Panc1 (cell line): ENCODE measurements at places on chromosomes 4 and X.
A peak's percentile ranks its signal among the peaks of the same experiment; 100 is the strongest.

DNA sequence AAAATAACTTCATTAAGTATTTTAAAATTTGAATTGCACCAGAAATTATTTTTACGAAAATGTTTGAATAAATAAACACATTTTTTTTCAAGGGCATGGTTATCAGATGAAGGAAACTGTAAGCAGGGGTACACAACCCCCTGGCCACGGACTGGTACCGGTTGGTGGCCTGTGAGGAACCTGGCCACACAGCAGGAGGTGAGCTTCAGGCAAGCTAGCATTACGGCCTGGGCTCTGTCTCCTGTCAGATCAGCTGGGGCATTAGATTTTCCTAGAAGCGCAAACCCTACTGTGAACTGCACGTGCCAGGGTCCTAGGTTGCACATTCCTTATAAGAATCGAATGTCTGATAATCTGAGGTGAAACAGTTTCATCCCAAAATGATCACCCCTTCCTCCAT, 1499.7 kb upstream of the AGA start:
- DNase-seq = no peak

- DNase-seq = no peak
These were observed 288.2 kb downstream of the IL1RAPL2 start for GRCh38 chrX:104854188-104854587.

- peak; percentile 35 for DNase-seq
These were observed 609.3 kb downstream of the FSTL5 start for GRCh38 chr4:161554372-161554990.

DNA sequence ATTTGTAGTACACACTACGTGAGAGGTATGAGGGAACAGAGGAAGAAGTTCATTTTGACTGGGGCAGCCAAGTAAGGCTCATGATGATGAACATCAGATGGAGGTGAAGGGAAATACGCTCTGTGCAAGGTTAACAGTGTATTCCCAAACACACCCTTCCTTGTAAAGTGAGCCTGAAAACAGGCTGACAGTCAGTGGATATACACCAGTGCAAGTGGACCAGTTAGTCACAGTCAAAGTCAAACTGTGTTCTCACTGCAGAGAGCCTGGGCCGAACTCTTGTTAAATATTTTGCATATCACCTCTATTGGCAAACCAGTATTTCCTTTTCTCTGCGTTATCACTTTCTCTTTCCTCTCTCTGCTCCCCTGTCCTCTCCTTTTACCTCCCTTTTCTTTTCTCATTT, 23.4 kb upstream of the RHOH start:
- no peak for DNase-seq

DNA sequence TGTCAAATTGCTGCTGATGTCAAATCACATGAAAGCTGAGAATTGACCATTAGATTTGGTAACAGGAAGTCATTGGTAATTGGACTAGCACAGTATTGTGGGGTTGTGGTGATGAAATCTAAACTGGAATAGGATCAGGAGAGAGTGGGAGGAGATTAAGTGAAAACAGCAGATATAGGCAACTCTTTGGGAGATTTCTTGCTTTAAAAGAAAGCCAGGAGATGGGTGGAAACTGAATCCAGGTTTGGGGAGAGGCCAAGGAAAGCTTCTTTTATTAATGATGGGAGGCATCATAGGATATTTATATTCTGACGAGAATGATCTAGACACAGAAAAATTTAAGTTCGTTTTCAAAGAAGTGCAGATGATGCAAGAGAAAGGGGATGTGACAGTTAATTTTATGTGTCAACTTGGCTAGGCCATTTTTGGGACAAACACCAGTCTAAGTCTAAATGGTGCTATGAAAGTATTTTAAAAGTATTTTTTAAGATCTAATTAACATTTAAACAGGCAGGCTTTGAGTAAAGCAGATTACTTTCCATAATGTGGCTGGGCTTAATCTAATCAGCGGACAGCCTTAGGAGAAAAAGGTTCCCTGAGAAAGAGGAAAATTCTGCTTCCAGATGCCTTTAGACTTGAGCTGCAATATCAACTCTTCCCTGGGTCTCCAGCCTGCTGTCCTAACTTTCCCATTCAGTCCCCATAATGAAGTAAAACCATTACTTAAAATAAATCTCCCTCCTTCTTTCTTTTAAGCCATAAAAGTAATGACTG, 24.7 kb downstream of the SEC24D start:
- no peak for DNase-seq

DNA sequence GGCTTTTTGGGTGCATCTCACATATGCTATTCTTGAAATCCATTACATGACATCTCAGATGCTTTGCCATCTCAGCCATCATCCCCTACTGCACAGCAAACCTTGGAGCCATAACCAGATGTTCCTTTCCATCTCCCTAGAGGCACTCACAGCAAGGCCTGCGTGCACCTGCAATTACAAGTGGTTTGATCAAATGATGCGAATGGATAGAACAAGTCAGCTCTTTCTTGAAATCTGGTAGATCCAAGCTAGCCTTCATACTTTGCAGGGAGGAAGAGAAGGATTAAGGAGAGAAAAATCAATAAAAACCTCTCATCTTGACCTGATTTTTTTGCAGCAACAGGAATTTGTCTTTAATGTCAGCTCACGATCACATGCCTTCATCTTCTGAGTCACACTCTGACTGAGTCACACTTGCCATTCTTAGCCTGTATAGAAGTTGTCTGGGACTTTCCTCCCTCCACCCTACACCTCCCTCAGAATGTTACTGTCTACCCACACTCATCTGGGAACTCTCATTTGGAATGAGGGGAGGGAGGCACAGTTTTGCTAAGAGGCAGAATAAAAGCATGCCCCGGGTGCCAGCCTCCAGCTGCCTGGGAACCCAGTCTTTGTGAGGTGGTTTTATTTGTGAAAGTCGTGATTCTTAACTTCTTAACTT, 11.9 kb upstream of the TRIML1 start:
- DNase-seq = peak; percentile 64

GRCh38 chr4:182206266-182206665, 36.9 kb upstream of the TENM3 start:
- no peak for DNase-seq

DNA sequence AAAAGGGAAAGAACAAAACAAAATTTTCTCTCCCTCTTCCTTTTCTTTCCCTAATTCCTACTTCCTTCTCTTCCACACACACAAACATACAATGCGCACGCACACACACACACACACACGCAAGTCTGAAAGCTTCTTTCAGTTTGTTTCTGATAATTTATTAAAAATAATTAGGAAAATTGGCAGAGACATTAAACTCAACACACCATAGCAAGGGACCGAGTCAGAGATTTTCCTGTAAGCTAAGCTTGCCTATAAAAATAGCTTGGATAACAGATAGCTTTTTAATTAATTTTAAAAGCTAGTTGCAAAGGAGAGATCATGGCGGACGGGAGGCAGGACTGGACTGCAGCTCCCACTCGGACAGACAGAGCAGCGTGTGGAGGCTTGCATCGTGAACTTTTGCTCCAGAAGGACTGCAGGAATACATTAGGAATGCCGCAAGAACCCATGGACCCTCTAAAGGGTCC, 92.6 kb upstream of the MAPK10 start:
- no peak for DNase-seq

DNA sequence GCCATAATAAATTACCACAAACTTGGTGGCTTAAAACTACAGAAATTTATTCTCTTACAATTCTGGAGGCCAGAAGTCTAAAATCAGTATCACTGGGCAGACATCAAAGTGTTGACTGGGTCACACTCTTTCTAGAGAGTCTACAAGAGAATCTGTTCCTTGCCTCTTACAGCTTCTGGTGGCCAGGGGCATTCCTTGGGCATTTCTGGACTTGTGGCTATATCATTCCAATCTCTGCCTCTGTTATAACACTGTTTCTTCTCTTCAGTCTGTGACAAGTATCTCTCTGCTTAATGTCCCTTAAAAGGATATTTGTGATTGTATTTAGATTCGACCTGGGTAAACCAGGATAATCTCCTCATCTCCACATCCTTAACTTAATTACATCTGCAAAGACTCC, 207.3 kb upstream of the DCAF8L1 start:
- no peak for DNase-seq

GRCh38 chr4:26271703-26272102, 49.1 kb upstream of the RBPJ start:
- DNase-seq = no peak

DNA sequence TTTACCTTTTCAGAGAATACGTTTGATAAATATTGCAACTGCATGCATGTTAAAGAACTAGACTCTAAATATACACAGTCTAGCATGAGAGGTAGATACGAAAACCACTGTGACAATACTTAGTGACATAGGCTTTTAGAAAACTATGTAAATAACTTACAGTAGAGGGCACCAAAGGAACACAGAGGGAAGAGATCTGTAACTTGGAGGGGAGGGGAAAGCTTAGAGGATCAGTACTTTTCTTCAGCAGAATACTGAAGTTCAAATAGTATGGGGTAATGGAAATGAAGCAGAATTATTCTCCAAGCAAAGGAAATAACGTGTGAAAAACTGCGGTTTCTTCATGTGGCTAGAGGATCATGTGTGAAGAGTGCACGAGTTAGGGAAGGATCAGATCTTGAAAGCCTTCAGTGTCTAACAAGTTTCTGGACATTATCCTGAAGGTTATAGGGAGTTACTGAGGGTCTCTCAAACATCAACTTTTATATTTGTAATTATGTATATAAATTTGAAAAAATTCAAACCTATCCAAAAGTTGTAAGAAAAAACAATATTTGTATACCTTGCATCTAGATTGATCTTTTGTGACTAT, 264.3 kb downstream of the NPFFR2 start:
- DNase-seq = no peak

GRCh38 chrX:23263892-23264291, 70.8 kb upstream of the PTCHD1 start:
- DNase-seq = no peak

DNA sequence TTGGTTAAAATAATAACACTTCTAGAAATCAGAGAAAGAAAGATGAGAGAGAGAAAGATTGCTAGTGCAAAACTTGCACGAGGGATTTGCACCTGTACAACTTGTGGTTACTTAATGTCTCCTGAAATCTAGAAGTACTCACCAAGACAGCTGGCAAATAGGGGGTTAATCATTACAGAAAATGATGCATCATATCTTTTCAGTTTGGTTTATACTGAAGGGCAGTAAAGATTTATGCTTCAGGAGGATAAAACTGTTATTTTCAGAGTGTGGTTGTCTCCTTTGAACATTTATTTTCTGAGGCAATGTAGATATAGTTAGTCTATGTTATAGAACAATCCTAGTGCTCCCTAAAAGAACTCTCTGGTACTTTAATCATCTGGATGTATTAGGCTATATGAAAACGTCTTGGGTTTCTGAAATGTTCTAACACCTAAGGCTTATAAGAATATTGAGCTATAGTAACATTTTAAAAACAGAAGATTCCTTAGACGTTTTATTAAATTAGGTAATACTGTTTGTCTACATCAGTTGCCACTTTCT, 13.3 kb downstream of the ATOH1 start:
- DNase-seq = no peak

GRCh38 chrX:36974911-36975310, 33.3 kb upstream of the FAM47C start:
- no peak for DNase-seq

- no peak for DNase-seq
These were observed 38.8 kb downstream of the CLCN3 start for GRCh38 chr4:169658975-169659715.

DNA sequence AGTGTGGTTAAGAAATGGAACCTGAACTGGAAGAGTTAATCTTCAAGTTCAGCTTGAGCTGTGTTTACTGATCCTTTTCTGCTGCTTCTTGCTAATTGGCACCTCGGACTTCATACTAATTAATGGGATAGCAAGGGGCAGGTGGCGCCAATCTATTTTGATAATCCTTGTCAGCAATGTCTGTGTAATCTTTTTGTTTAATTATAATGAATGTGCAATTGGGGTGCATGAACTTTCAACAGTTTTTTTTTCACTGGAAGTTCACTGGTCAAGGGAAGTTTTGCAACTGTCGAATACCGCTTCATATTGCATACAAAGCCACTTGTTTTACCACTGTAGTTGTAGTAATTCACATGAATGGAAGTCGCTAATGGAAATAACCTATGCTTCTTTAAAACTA, 261.0 kb downstream of the BMPR1B start:
- no peak for DNase-seq

- no peak for DNase-seq
These were observed 41.5 kb downstream of the CLCN4 start for GRCh38 chrX:10198254-10198653.

GRCh38 chrX:38804432-38804681, 3.1 kb downstream of the MID1IP1 start:
- DNase-seq = no peak

DNA sequence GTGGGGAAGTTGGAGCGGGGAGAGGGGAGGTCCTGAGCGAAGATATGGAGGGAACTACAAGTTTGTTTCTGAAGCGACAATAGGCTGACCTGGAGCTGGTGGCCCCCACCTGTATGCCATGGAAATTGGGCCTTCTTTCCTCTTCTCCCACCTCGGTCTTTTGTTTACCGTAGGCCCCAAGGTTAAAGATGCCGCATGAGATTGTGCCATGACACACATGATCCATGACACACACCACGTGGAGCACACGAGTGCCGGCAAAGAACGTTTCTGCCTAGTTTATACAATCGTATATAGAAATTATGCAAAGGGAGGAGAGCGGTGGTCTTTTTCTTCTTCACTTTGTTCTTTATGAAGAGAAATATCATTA, 408 bp downstream of the TMEM33 start:
- no peak for DNase-seq

- DNase-seq = no peak
These were observed 199.0 kb downstream of the DCHS2 start for GRCh38 chr4:154292589-154292988.

- no peak for DNase-seq
These were observed 16.8 kb downstream of the RBPJ start for GRCh38 chr4:26337612-26338011.

DNA sequence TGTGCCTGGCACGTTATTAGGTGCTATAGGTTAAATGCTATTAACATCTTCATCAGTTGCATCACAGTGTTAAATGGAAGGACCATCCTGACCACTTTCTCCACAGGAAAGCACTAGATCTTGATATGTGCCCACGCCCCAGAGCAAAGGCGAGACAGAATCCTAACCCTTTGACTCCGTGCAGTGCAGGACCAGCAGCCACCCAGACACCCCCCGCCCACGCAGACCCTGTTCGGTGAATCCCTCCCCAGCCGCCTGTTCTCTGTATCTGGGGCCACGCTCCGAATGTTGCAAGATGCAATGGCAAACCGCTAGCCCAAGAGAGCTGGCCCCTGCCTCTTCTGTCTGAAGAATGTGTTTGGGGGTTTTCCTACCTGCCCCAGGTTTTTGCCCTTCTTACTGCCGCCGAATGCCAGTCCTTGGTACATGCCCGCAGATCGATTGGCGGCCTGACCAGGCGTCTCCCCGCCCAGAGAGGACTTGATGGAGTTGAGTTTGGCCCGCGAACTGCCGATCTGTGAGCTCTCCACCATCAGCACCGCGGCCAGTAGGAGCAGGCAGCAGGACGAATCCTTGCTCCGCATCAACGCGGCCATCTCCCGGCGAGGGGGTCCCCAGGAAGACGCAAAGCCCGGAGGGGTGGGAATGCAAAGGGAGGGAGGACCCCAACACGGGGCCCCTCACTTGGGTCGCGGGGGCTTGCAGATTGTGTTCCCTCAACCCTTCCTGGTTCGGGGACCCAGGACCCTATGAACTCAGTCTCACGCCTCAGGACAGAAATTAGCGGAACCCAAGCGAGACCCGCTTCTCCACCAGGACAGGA, 906 bp downstream of the DKK2 start:
- DNase-seq = no peak
